Stimulated activated CD4-positive, alpha-beta T cell treated with anti-CD3 and anti-CD28 coated beads, Interleukin-1b, Interleukin-23, amount 100 ng/mL, for 1 hour (primary cell): ENCODE measurements at places on chromosomes 7 and 10.

GRCh38 chr7:2863461-2864066, 19.5 kb upstream of the GNA12 start:
- peak; percentile 12 for DNase-seq

GRCh38 chr7:108449521-108449920, 6.7 kb downstream of the NRCAM start:
- DNase-seq, result no peak

DNA sequence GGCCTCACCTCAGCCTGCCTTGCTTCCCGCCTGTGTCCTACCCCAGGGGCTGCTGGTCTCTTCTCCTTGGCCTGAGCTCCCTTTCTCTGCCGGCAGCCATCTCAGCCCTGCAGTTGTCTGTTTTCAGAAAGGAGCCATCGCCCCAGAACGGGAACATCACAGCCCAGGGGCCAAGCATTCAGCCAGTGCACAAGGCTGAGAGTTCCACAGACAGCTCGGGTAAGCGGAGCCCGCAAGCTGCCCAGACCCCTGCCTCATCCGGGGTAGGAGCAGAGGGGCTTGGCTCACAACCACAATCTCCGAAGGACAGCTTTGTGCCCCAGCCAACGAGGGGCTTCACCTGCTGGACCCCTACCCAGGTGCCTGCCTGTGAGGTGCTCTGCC, 5.3 kb upstream of the DEPP1 start:
- DNase-seq, result no peak

DNA sequence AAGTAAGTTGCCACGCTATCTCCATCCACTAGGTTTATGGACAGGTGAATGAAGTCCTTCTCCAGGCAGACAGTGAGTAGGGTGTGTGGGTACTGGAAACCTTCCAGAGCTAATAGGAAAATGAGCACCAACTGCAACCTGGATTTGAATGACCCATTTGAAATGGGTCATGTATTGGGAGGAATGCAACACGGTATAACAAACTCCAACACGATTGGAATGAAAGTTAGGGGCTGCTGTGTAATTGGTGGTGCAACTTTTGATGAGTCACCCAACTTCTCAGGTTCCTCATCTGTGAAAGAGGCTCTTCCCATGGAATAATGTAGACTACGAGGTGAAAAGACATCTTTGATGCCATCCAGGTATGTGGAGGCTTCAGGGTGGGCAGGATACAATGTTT, 241.4 kb upstream of the PODXL start:
- DNase-seq, result no peak

- DNase-seq, result no peak
Measured at GRCh38 chr7:43390576-43390975, 192.3 kb upstream of the STK17A start.

DNA sequence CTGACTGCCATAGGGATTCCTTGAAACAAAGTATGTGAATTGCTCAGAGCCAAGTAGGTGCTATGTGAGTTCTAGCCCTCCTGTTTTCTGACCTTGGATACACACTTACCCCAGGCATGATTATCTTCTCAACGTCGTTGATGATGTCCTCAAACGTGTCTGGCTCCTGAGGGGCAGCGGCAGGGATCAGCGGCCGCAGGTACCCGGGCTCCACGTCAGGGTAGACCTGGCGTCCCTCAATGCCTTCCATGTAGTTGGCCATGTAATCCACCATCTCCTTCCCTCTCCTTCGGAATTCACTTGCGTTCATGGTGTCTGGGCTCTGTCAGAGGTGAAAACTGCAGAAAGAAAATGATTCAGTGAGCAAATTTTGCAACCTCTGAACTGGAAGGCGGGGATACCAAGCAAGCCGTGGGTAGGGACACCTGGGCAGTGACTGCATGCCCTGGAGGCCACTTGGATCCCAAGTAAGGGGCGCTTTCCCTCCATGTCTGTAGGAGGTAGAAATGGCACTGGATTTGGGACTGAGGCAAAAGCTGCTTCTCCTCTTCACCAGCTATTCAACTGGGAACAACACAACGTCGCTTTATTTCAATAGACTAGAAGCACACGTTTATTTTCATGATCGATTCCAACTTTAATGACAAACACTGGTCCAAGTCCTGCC, 21.3 kb downstream of the DDC start:
- no peak for DNase-seq

DNA sequence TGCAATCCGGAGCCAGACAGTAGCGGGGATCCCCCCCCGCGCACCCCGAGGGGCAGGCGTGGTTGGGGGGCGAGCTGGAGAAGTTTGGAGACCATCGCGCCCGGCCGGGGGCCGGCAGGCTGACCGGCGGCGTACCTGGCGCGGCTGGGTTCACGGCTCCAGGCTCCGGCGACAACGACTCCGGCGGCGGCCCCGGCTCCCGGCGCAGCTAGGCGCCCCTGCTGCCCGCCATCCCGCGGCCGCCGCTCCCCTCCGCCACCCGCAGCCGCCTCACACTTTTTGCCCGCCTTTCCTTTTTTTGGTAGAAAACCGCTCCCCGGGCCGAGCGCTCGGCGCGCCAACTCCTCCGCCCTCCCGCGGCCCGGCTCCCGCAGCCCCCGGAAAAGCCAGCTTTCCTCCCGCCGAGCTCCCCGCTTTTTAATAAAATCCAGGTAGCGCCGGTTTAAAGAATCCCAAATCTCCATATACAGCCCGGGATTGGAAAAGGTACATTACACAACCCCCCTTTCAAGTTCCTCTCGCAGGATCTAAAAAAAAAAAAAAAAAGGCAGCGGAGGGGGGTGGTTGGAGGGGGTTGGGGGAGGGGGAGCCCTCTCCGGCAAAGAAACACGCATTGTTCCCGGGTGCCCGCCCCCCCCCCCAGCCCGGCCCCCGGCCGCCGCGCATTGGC, at the start of gene TNRC18:
TNRC18 (minus strand) TSS at position 529 of the 670 bp plus-strand sequence. CDS start 2,588 bp downstream, outside the sequence.
- no peak for DNase-seq

- DNase-seq, result no peak
Measured at GRCh38 chr7:77982926-77983550, 184.5 kb downstream of the PHTF2 start.

DNA sequence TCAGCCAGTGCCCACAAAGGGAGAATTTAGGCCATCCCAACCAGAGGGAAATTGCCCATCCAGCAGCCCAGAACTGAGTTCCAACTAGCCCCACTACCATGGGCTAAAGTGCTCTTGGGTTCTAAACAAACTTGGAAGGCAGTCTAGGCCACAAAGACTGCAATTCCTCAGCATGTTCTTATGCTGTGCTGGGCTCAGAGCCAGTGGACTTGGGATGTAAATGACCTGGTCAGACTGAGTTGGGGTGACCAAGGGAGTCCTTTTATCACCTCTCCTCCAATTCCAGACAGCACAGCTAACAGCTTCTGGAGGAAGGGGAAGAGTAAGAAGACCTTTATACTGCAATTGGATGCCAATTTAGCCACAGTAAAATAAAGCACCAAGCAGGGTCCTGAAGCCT, 607.2 kb upstream of the KCND2 start:
- DNase-seq, result no peak

- no peak for DNase-seq
Measured at GRCh38 chr10:18545621-18546305, 105.6 kb downstream of the NSUN6 start.

GRCh38 chr10:79206300-79207095, 137.7 kb downstream of the ZMIZ1 start:
- no peak for DNase-seq

- no peak for DNase-seq
Measured at GRCh38 chr7:47846138-47846836, 102.0 kb downstream of the PKD1L1 start.
